ENCODE measurements at places on chromosomes 7 and 10.

DNA sequence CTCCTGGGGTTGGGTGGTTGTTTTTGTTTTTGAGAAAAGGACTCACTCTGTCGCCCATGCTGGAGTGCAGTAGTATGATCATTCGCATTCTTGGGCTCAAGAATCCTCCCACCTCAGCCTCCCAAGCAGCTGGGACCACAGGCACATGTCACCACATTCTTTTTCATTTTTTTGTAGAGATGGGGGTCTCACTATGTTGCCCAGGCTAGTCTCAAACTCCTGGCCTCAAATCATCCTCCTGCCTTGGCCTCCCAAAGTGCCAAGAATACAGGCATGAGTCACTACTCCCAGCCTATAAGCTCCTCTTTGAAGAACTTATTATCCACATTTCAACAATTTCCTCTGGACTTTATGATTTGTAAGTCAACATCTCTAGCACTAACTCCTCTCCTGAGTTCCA is 102.7 kb downstream of the KMT2C start:
- DNase-seq, result no peak

- DNase-seq, result no peak
These were observed 77.3 kb downstream of the EMX2 start for GRCh38 chr10:117619707-117620405.

- DNase-seq, result no peak
These were observed 17.2 kb downstream of the RET start for GRCh38 chr10:43094085-43094484.

GRCh38 chr10:74047871-74048270 is 50.0 kb downstream of the VCL start:
- DNase-seq, result no peak

DNA sequence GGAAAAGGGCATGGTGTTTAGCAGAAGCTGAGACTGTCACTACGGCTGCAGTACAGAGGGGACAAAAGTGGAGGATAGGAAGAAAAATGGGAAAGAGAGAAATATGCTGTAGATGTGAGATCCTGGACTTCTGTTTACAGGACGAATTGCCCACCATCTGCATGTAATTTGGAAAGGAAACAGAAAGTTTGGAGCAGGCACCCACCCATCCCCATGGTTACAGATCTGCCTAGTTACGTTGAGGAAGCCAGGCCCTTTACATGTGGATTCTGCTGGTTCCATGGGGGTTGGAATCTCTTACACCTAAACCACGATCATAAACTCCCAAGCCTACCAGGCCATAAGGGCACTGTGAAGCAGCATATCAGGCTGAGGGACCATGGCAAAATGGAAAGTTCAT is 84.3 kb downstream of the WDFY4 start:
- no peak for DNase-seq

- DNase-seq, result no peak
These were observed 61.5 kb upstream of the NKX6-2 start for GRCh38 chr10:132847416-132847777.

DNA sequence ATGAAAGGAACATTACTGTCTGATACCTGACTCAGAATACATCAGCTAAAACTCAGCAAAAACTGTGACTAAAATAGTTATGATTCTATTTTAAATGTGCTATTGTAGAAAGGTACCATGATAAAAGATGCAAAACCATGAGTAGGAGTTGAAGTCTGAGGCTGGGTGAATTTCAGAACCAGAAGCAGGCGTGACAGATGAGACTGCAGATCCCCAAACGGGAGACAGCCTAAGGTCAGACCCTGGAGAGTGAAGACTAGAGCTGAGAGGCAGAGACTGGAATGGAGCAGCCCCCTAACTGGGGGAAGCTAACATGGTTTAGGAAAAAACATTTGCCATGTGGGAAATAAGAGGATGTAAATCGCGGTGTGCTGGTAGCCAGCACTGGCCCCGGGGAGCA is 275.8 kb downstream of the POM121L12 start:
- no peak for DNase-seq

- DNase-seq, result no peak
These were observed 251.8 kb downstream of the CRPPA start for GRCh38 chr7:16169537-16169936.

- no peak for DNase-seq
These were observed 140.8 kb downstream of the ADAM12 start for GRCh38 chr10:126247446-126247975.

GRCh38 chr10:42872865-42873435 is 90.4 kb downstream of the BMS1 start:
- DNase-seq, result no peak

- DNase-seq, result no peak
These were observed 24.9 kb upstream of the NEBL start for GRCh38 chr10:20922033-20922432.

- DNase-seq, result no peak
These were observed 118.1 kb upstream of the PHF14 start for GRCh38 chr7:10855583-10855982.

GRCh38 chr7:26489906-26490639 is 198.4 kb downstream of the SNX10 start:
- no peak for DNase-seq
